Stimulated activated CD4-positive, alpha-beta T cell treated with anti-CD3 and anti-CD28 coated beads, Interleukin-4, amount 100 ng/mL, for 4 hours (primary cell): ENCODE measurements at places on chromosomes 5 and 9.
A peak's percentile ranks its signal among the peaks of the same experiment; 100 is the strongest.

DNA sequence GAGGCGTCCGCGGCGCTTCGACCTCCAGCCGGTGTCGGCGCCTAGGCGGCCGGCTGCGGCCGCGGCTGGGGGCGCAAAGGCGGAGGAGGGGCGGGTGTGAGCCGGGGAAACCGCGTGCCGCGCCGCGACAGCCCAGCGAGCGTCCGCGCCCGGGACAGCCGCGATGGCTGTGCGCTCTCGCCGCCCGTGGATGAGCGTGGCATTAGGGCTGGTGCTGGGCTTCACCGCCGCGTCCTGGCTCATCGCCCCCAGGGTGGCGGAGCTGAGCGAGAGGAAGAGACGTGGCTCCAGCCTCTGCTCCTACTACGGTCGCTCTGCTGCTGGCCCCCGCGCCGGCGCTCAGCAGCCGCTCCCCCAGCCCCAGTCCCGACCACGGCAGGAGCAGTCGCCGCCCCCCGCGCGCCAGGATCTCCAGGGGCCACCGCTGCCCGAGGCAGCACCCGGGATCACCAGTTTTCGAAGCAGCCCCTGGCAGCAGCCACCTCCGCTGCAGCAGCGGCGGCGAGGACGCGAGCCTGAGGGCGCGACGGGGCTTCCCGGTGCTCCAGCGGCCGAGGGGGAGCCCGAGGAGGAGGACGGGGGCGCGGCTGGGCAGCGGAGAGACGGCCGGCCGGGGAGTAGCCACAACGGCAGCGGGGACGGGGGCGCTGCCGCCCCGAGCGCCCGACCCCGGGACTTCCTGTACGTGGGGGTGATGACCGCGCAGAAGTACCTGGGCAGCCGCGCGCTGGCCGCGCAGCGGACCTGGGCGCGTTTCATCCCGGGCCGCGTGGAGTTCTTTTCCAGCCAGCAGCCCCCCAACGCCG, 605 bp downstream of the CHSY3 start:
- DNase-seq, result peak; percentile 0

DNA sequence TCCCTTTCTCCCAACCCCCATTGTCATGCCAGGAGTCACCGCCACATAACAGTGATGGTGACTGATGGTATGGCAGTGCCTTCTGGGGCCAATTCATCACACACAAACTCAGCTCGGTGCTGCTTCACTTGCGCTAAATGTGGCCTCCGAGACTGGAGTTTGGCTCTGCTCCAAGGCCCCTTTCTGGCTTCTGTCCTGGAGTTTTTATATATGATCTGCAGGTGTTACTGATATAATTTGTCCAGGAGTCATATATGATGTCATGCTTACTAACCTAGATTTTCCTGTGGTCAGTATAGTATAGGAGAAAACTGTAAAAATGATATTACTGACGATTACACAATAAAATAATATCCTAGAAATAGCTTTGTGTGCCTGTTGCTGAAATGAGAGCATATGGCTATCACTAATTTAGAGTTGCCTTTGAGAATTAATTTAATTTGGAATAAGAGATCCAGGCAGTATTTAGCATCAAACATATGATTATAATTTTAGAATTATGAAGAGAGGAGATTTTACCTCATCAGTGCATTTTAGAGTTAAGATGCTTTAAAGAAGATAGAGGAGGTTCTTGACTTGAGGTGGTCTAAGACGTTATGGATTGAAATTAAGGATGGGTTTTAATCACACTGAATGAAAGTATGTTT, 334.1 kb upstream of the CD180 start:
- no peak for DNase-seq

- no peak for DNase-seq
Measured at GRCh38 chr9:2524601-2525000, 97.0 kb upstream of the VLDLR start.

DNA sequence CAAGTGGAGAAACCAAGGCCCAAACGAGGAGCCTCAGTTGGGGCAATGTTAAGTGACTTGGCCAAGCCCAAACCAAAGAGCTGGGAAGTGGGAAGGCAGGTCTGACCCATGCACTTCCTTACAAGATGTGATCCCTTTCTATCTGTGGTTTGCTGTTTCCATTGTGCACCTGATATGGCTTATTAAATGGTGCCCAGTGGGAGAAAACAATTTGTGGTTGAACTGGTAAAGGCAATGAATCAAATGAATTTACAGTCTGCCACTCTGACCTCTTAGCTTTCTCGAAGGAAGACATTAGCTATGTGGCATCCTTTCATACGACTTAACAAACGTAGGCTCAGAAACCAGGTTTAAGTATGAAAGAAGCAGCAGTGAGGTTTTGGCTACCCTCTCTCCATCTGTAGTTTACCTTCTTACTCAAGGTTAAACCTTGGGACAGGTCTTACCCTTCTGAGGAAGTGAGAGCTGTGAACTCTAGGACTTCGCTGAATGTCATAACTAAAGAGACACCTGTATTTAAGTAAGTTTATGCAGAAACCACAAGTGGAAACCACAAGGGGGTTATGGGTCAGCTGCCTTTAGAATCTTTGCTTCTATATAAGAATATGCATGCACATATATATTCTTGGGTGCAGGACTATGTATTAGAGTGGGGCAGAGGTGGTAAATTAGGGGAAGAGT, 100.5 kb upstream of the SPATA31D4 start:
- no peak for DNase-seq

GRCh38 chr9:72586388-72587130, 65.2 kb downstream of the TMC1 start:
- peak; percentile 12 for DNase-seq

- no peak for DNase-seq
Measured at GRCh38 chr5:115231598-115231997, 31.1 kb downstream of the PGGT1B start.

DNA sequence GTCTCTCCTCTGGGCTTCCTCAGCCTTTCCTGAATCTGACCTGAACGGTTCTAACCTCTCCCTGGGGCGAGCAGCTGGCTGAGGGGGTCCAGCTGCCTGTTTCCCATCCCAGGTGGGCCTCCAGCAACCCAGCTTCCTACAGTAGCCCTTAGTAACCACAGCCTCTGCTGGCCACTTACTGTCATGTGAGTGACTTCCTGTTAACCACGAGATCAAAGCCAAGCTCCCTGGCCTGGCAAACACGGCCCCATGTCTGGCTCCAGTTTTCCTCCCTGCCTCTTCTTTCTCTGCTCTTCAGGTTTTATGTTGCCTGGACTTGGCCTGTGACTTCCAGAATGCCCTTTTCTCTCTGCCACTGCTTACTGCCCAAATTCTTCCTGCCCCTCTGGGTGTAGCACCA, 47.2 kb upstream of the DAB2IP start:
- DNase-seq, result no peak

DNA sequence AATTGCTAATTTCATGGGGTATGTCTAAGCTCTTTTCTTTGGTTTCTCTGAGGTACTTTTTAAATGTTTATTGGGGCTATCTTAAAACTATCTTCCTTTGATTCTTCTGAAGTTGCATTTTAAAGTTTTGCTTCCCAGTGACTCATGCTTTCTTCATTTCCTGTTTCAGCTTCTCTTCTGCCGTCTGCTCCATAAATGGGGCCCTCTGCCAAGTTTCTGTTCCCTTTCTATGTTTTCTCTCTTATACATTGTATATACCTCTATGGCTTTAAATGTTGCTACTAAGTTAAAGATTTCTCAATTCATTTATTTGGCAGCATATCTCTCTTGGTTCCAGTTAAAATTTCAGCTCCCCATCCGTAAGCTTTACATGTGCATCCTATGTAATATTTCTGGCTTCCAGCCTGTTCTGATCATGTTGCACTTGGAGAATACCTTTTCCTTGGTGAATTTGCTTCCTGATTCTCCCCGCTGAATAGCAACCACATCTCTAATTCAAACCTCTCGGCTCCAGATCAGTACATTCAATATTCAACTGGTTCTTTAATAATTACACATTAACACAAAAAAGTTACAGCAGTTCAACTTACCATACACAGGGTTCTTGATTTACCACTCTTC, 125.3 kb downstream of the ST8SIA4 start:
- no peak for DNase-seq

GRCh38 chr5:148060881-148061280, 2.9 kb upstream of the SPINK5 start:
- no peak for DNase-seq

GRCh38 chr9:73371801-73372200, 220.1 kb downstream of the ANXA1 start:
- DNase-seq, result no peak

GRCh38 chr9:76045221-76045620, 154.7 kb downstream of the PCSK5 start:
- DNase-seq, result no peak

GRCh38 chr5:55003432-55004065, 18.2 kb upstream of the ESM1 start:
- no peak for DNase-seq

- no peak for DNase-seq
Measured at GRCh38 chr9:21239911-21240310, at the start of gene IFNA14. IFNA14 (minus strand) TSS chr9:21240005; CDS start chr9:21239935, 70 bp downstream.

DNA sequence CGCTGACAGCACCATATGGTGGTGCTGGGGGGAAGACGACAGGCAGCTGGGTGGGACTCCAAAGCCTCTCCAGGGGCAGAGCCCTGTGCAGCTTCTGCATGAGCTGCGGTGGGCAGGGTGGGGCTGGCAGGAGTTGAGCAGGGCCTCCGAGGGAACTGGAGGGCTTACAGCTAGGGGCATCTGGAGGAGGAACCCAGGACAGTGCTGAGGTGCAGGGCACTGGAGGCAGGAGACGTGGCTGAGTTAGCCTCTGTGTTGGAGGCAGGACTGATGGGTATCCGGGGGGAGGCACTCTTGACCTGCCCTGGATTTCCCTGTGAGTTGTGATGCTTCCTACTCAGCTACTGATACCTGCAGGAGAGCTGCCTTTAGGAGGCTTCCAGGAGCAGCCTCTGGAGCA, 45.0 kb downstream of the TENT4A start:
- DNase-seq, result no peak

- peak; percentile 66 for DNase-seq
Measured at GRCh38 chr5:119368238-119368630, 12.4 kb downstream of the TNFAIP8 start.

GRCh38 chr5:158856794-158857193, 242.9 kb downstream of the EBF1 start:
- DNase-seq, result no peak

DNA sequence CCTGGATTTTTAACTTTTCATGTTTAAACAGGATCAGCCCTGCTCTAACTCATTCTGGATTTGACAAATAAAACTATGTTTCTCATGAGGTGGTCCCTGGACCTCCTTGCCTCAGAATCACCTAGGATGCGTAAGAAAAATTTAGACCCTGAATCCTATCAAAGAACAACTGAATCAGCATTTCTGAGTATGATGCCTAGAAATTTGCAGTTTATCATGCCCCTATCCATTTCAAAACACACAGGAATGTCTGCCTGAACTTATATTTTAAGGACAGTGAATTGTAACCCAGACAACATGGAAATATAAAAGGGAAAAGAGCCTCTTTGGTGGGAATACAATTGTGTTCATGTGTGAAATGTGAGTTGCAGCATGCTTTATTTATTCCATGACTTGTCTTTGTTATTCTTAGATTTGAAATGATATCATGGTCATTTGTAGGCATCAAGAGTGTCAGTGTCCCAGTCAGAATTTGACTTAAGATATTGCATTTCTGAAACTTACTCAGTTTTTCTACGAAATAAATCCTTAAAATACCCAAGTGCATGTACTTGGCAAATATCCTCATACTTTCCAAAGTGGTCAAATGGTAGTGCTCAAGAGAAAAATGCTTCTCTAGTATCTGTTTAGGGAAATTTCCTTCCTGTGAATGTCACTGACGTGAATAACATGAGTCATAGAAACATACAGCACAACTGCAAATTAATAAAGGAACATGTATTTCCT, 144.3 kb downstream of the GIN1 start:
- DNase-seq, result no peak

DNA sequence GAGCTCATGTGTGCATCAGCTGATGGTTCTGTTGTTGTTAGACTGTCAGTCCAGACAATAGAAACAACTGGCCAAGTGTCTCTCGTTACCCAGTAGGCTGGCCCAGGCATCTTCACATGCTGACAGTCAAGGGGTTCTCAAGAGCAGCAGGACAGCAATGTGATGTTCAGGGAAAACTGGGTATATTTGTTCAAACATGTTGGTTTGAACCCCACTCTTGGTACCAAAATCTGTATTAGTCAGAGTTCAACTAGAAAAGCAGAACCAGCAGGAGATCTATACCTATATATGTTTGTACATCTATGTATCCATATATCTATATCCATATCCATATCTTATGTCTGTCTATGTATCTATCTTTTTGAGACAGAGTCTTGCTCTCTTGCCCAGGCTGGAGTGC, 108.1 kb downstream of the LRRC70 start:
- no peak for DNase-seq

GRCh38 chr5:39282561-39282960, 63.2 kb upstream of the FYB1 start:
- no peak for DNase-seq

DNA sequence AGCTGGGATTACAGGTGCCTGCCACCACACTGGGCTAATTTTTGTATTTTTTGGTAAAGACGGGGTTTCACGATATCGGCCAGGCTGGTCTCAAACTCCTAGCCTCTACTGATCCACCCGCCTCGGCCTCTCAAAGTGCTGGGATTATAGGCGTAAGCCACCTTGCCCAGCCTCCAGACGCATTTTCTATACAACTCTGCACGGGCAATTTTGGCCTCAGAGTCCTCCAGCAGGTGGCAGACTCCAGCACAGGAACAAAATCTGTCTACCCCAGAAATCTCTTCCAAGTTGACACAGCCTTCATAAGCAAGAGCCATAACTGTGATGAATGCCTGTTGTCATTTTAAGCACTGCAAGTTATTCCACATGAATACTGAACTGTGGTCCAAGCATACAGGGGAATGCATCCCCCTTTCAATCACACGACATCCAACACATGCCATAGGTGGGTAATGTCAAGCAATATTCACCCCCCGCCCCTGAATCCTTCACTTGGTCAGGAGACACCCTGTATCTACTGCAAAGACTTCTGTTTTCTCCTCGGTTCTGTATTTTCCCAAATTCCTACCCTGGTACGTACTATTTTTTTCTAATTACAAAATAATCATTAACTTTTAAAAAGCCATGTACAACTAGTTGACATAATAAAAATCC, 50.8 kb downstream of the ALDH7A1 start:
- DNase-seq, result no peak

GRCh38 chr5:179829732-179830435, 9.2 kb downstream of the SQSTM1 start:
- no peak for DNase-seq

DNA sequence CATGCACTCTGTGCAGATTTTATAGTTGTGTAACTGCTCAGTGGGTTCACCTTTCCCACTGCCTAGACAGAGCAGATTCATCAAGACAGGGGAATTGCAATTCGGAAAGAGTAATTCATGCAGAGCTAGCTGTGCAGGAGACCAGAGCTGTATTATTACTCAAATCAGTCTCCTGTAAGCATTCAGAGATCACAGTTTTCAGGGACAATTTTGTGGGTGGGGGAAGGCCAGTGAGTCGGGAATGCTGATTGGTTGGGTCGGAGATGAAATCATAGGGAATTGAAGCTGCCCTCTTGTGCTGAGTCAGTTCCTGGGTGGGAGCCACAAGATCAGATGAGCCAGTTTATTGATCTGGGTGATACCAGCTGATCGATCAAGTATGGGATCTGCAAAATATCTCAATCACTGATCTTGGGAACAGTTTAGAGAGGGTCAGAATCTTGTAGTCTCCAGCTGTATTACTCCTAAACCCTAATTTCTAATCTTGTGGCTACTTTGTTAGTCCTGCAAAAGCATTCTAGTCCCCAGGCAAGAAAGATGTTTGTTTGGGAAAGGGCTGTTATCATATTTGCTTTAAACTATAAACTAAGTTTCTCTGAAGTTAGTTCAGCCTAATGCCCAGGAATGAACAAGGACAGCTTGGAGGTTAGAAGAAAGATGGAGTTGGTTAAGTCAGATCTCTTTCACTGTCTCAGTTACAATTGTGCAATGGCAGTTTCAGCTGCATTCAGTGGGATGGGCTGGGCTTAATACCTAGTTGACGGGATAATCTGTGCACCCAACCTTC, 12.7 kb upstream of the SVEP1 start:
- DNase-seq, result no peak
